Spinal cord (tissue), 10 donors: ENCODE measurements at places on chromosomes 16 and 17. TPM values are rescaled to one million over a fixed set of nuclear protein-coding genes. Genes with fewer than 3 reads are reported as not detected.
A peak's percentile ranks its signal among the peaks of the same experiment; 100 is the strongest.

DNA sequence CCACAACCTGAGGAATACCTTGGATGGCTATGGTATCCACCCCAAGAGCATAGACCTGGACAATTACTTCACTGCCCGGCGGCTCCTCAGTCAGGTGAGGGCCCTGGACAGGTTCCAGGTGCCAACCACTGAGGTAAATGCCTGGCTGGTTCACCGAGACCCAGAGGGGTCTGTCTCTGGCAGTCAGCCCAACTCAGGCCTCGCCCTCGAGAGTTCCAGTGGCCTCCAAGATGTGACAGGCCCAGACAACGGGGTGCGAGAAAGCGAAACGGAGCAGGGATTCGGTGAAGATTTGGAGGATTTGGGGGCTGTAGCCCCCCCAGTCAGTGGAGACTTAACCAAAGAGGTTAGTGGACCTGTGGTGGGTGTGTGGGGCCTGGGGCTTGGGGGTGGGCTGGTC, 3.1 kb downstream of the NFE2L1 start:
- H3K36me3 ChIP-seq, result peaks cover 31% of the 10 kb centered on the region
- DNase-seq, result no peak
- peaks cover 75% of the 10 kb centered on the region for H3K4me1 ChIP-seq
- H3K4me3 ChIP-seq, result no peak overlapping the region
- peak overlapping the region; percentile 99 for H3K27ac ChIP-seq
- H3K27me3 ChIP-seq, result no peaks in the 10 kb centered on the region

GRCh38 chr17:12744298-12744697, 45.0 kb upstream of the ARHGAP44 start:
- no peak overlapping the region for H3K27ac ChIP-seq
- no peaks in the 10 kb centered on the region for H3K36me3 ChIP-seq
- DNase-seq, result no peak
- no peak overlapping the region for H3K4me3 ChIP-seq
- H3K27me3 ChIP-seq, result no peaks in the 10 kb centered on the region

DNA sequence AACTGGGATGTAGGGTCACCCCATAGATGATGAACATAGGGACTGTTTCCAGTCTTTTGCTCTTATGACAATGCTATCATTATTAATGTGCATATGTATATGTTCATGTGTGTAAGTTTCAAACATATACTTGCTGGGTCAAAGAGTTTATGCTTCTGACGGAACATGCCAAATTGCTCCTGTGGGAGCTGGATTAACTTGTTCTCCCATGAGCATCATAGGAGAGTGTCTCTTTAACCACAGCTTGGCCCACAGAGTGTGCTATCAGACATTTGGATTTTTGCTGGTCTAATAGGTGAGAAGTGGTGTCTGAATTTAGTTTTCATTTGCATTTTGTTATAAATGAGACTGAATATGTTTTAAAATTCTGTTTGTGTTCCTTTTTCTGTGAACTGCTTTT, 22.3 kb upstream of the ADORA2B start:
- H3K36me3 ChIP-seq, result no peaks in the 10 kb centered on the region
- peaks cover 5% of the 10 kb centered on the region for H3K4me1 ChIP-seq
- DNase-seq, result no peak
- H3K27me3 ChIP-seq, result peaks cover 7% of the 10 kb centered on the region
- H3K4me3 ChIP-seq, result no peak overlapping the region

- H3K4me1 ChIP-seq, result peaks cover under 1% of the 10 kb centered on the region
- no peak overlapping the region for H3K4me3 ChIP-seq
- H3K36me3 ChIP-seq, result no peaks in the 10 kb centered on the region
- no peaks in the 10 kb centered on the region for H3K27me3 ChIP-seq
Observed at GRCh38 chr17:18961634-18962493, 9.9 kb downstream of the SLC5A10 start.

GRCh38 chr16:61948414-61948813, 87.8 kb downstream of the CDH8 start:
- H3K36me3 ChIP-seq, result no peaks in the 10 kb centered on the region
- no peaks in the 10 kb centered on the region for H3K4me1 ChIP-seq
- no peak overlapping the region for H3K27ac ChIP-seq
- DNase-seq, result no peak

The ADPRM gene
- 14.7 TPM for total RNA-seq

The BRD7 gene
- 55.2 TPM for total RNA-seq
